ENCODE measurements at places on chromosomes 7 and 10. TPM values are rescaled to one million over a fixed set of nuclear protein-coding genes. Genes with fewer than 3 reads are reported as not detected.

DNA sequence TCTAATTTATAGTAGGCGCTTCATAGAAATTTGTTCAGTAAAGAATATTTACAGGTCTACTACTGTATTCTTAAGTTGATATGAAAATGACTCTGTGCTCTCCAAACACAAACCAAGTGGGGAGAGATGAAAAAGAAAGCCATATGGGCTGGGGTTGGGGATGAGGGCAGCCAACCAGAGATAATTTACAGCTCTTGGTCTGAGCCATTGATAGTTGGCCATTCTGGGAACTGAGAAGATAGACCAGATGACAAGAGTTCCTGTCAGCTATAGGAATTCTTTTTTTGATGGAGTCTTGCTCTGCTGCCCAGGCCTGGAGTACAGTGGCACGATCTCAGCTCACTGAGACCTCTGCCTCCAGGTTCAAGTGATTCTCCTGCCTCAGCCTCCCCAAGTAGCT lies 57.4 kb downstream of the LAMB4 start:
- no peaks in the 10 kb centered on the region for H3K36me3 ChIP-seq
- no peak overlapping the region for H3K27ac ChIP-seq
- no peak for DNase-seq
- no peak overlapping the region for H3K4me3 ChIP-seq
- H3K4me1 ChIP-seq: no peaks in the 10 kb centered on the region
- H3K27me3 ChIP-seq: no peaks in the 10 kb centered on the region

DNA sequence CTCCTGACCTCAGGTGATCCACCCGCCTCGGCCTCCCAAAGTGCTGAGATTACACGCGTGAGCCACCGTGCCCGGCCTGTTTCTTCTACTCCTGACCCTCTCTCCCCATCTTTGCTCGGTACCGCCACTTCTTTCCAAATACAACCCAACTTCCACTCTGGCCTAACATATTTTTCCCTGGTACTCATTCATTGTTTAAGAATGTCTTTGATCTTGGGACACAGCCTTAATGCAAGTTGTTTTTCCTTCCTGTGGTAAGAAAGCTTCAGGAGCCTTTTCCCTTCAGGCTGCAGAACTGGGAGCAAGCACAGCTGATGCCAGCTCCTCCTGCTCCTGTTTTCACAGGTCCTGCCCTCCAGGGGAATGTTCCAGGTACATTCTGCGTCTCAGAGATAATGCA lies 13.7 kb downstream of the CALML3 start:
- no peaks in the 10 kb centered on the region for H3K4me1 ChIP-seq
- no peaks in the 10 kb centered on the region for H3K27me3 ChIP-seq
- no peak overlapping the region for H3K27ac ChIP-seq
- no peak for DNase-seq
- no peak overlapping the region for H3K4me3 ChIP-seq

The NPTX2 gene
- not detected for polyA plus RNA-seq

DNA sequence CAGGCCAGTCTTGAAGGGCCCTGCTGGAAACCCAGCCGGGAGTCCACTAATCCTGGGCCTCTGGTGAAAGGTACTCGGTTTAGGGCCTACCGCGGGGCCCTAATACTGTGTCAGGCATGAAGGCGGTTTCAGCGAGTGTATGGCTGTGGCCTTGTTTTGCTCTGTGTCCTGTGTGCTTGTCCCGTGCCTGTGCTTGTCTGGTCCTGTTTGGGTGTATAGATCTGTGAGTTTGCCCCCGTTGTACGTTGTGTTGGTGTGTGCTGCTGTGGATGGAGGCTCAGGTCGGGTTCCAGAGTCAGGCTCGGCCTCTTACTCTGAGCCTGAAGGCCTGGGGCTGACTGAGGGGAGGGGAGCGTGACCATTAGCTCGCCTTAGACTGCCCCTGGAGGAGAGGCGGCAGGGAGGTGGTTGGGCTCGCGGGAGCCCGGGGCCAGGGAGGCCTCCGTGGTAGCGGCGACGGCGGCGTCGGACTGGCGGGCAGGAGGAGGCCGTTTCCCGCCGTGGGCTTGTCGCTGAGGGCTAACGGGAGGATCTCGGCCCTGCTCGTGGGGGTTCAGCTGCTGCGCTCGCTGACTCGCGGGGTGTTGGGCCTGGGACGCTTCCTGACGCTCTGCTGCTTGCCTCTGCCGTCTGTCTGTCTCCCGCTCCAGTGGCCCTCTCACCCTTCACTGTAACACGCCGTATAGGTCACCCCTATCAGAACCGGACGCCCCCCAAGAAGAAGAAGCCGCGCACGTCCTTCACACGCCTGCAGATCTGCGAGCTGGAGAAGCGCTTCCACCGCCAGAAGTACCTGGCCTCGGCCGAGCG lies 2.6 kb downstream of the TLX1 start:
- H3K4me1 ChIP-seq: no peaks in the 10 kb centered on the region
- no peaks in the 10 kb centered on the region for H3K36me3 ChIP-seq
- H3K27me3 ChIP-seq: peaks cover 22% of the 10 kb centered on the region
- no peak for DNase-seq
- H3K4me3 ChIP-seq: no peak overlapping the region

The MET gene
- not detected for polyA plus RNA-seq

All from naive thymus-derived CD4-positive, alpha-beta T cell (primary cell).